ENCODE measurements at places on chromosomes 16 and 17. TPM values are rescaled to one million over a fixed set of nuclear protein-coding genes. Genes with fewer than 3 reads are reported as not detected.

- DNase-seq = no peak
Measured at GRCh38 chr17:6429266-6429665, 5.7 kb downstream of the AIPL1 start.

The USB1 gene
- 45.1 TPM for total RNA-seq

GRCh38 chr16:65688301-65688700 lies 566.4 kb upstream of the CDH11 start:
- no peak for DNase-seq

DNA sequence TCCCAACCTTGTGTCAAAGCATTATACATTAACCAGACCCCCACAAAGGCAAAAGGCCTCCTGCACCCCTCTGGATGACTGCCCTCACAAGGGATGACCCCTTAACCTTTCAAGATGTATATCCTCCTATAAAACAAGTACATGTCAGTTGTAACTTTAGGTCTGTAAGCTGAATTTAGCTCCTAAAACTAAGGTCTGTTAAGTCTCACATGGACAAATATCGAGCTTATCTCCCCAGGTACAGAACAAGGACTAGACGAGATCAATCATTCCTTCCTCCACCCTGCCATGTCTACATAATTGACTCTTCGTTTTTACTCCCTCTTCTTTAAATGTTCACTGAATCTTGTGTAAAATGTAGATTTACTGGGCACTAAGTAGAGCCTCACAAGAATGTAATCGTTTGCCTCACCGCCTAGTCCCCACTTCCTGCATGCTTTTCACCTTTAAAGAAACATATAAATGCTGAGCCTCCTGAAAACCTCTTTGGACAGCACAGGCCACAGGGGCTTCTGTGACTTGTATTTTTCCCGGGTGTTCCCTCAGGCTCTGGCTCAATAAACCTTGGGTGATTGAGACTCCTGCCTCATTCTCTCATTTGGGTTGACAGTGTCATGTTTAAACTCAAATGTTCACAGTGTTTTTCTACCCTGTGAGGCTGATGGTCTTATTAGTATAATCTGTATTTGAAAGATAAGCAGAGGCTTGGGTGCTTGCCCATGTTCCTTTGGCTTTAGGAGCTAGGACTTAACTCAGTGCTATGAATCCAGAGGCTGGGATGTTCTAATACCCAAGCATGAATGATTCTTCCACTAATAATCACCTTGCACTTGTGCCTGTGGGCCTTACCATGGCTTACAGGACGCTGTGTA lies 37.6 kb downstream of the MMD start:
- DNase-seq = no peak

DNA sequence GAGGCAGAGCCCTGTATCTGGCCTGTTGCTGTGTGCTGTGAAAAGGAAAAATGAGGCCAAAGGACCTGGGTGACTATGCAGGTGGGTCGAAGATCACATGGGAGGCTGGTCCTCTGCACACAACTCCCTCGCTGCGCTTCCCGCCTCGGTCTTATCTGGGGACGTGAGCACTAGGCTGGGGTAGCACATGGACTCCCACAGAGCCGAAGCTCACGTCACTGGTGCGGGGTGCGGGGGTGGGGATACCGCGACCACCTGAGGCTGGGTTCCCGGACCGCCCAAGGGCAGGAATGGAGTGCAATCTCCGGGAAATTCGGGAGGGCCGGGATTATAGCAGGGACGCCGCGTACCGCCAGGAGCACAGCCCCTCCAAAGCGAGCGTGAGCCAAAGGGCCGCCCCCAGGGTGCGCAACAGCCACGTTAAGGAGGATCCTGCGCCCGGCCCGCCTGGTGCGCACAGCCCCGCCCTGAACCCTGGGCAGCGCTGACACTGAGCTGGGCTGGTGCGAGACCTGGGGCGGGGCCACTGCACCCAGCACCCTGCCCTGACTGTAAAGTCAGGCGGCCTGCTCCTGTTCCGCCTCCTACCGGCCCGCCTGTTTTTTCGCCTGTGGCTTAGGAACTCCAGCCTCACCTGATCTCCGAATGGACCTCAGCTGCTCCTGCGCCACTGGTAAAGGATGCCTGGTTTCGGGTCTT lies 4.8 kb downstream of the MT1A start:
- DNase-seq = peak; percentile 90

DNA sequence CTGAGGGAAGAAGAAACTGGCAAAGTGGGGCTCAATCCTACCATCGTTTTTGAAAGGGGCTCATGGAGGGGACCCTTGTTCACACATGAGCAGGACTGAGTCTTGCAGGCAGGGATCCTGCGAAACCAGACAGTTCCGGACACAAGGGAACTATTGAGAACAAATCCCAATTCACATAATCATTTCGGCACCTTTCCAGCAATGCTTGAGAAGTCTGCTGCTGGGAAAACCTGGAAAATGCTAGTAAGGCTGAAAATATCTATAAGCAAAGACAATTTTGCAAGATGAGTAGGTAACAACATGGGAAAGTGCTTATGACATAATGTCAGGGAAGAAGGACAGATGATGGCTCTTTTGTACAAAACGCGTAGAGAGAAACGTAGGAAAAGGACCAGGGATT lies 52.1 kb upstream of the BPTF start:
- no peak for DNase-seq

- DNase-seq = no peak
Measured at GRCh38 chr16:80623376-80623775, 82.6 kb downstream of the DYNLRB2 start.

- DNase-seq = peak; percentile 54
Measured at GRCh38 chr17:41771389-41772206, 14.9 kb downstream of the JUP start.

DNA sequence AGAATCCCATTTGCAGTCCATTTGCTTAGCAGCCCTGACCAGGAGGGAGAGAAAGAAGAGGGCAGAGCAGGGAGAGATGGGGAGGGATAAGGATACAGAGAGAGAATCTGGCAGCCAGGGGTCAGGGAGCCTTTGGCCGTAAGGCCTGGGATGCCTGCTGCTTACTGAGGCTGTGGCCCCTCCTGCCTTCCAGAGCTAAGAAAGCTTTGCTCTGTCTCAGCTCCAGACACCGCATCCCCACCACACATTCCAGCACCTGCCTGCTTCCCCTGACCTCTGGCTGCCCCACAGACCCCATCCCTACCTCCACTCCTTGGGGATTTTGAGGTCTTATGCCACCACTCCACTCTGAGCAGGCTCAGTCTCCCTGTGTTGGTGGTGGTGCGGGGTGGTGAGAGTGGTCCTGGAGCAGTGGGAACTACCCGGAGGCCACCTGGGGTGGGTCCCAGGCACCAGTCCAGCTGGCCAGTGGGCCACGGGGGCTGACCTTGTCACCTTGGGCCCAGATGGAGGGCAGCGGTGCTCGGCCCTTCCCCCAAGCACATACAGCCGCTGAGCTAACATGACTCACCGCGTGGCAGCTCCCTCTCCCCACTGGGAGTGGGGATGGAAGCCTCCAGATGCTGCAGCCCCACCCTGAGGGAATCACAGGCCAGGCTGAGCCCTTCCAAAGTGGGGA lies 58.3 kb downstream of the RAI1 start:
- peak; percentile 38 for DNase-seq

DNA sequence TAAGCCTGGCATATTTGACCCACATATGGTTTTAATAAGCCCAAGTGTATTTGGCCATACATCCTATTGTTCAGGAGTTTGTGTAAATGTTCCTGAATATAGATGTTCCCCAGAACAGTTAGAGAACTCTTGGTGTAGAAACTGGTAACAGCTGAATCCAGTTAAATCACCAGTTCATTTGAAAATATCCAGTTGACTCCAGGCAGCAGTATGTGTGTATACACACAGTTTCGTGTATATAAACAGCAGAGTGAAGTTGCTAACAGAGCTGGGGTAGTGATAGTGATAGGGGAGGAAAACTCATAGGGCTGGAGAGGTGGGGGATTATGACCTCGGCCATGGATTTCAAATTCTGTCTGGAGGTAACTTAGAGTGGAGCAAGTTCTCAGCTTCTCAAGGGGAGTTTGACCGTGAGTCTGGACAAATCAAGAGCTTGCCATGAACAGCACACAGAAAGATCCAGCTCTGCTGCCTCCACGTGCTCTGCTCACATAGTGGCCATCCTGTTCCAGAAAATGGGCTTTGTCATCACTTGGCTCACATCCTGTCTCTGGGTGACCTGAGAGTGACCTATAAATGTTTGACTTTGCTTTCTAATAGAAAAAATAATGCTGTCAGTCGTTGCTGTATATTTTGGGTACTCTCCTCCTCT lies 30.6 kb upstream of the MMD start:
- peak; percentile 41 for DNase-seq

GRCh38 chr17:51801626-51802025 lies 356.9 kb downstream of the CA10 start:
- no peak for DNase-seq

DNA sequence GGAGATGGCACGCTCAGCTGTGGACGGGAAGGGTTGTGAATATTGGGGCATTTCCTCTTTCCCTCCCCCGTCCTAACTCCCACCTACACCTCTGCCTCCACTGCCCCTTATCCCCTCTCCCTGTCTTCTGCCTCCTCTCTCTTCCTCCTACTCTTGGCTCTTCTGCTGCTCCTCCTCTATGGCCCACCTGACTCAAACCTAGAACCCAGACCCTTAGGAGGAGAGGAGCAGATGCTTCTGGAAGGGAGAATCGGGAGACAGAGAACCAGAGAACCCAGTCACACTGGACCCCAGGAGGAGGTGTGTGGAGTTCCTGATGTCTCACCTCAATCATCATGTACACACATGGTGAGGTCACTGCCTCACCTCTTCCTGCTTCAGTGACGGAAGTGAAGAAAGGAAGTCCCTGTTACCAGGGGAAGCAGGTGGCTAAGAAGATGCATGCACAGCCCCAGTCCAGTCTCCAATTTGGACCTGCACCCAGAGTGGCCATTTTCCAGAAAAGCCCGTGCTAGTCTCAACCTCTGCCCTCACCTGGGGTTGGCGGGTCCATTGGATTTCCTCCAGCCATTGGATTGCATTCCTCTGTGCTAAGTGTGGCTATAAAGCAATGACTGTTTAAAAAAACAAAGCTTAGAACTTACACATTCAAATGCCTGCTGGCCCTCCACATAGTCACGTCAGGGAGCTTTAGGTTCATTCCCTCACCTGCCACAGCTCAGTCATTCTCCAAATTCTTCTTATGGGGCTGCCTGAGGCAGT lies 4.0 kb downstream of the RNF222 start:
- DNase-seq = no peak

DNA sequence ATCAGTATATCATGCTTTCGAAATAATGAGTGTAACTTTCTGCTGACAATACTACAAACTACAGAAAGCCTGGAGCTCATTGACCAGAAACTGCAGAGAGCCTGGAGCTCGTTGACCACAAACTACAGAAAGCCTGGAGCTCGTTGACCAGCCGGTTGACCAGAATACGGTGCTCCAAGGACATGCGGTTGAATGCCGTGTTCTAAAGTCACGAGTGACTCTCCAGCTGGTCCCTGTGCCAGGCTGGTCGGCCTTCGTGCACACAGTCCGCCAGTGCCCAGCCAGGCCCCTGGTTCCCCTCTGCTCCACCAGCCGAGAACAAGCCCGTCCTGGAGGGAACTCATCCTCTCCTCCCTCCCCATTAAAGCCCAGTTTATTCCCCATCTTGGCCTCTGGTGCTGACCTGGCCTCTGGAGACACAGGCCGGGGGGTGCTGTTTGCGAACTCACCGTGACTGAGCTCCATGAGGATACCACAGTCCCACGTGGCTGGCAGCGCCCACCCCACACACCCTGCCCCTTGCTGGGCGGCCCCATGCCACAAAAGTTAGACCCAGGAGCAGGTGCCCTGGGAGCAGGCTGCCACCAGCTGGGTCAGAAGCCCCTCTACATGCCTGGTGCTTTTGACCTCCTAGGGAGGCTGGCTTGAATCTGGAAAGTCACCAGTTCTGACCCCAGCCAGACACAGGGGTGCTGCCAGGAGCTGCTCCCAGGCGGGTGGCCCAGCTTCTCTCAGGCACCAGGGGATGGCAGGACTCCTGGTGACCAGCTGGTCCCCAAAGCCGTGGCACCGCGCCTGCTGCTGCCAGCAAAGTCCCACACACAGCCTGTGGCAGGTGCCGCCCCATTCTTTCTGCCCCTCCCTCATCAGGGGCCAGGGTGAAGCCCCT lies 15.5 kb upstream of the CDH15 start:
- no peak for DNase-seq

Data from mucosa of descending colon (tissue), 3 donors.